ENCODE measurements at places on chromosomes 4 and X.
A peak's percentile ranks its signal among the peaks of the same experiment; 100 is the strongest.

- DNase-seq, result no peak
Measured at GRCh38 chr4:156676116-156676851, 295.3 kb downstream of the PDGFC start.

DNA sequence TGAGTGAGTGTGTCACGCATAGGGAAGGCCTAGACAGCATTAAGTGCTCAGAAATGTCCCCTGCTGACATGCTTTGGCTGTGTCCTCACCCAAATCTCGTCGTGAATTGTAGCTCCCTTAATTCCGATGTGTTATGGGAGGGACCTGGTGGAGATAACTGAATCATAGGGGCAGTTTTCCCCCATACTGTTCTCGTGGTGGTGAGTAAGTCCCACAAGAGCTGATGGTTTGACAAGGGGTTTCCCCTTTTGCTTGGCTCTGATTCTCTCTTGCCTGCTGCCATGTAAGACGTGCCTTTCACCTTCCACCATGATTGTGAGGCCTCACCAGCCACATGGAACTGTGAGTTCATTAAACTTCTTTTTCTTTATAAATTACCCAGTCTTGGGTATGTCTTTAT is 78.0 kb downstream of the NSUN7 start:
- DNase-seq, result no peak

DNA sequence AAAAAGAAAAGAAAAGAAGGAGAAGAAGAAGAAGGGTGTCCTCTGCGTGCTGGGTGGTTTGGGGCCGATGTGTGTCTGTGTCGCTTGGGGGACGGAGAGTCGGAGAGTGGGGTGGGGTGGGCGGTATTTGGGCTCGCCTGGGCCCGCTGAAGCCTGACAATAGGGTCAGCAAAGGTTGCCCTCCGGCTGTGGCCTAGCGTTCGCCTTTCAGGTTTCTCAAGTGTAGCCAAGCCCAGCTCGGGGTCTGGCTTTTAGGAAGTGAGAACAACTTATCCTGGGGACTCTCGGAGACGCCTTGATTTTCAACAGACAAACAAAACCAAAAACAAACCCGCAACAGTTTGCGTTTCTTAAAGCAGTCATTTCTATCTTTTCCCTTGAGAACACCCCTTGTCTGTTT is 4.1 kb upstream of the SOX3 start:
- DNase-seq, result no peak

- DNase-seq, result no peak
Measured at GRCh38 chr4:125951261-125951887, 636.6 kb downstream of the FAT4 start.

GRCh38 chr4:124874172-124874450 is 161.6 kb upstream of the ANKRD50 start:
- no peak for DNase-seq

DNA sequence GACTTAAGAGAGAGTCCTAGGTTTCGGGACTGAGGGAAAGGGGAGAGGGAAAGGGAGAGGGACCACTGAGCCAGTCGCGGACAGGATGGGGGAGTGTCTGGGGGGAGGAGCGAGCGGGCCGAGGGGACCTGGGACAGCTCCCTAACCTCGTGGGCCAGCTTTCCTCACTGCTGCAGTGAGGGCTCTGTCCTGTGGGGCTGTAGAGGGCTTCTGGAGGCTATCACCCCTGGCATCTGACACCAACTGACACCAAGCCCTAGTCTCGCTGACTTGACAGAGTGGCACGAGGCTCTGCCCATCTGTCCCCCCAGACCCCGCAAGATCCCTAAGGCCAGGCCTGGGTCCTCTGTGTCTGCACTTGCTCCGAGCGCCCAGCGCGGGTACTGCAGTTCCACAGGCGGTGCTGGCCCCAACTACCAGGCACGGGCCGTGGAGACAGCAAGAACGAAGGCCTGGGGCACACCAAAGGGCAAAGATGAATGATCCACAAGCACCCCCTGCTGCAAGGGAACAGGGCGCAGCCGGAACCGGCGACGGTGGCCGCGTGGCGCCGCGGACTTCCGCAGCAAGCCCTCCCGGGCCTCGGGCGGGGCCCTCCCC is 465 bp downstream of the HAUS7 start:
- DNase-seq, result peak; percentile 0

DNA sequence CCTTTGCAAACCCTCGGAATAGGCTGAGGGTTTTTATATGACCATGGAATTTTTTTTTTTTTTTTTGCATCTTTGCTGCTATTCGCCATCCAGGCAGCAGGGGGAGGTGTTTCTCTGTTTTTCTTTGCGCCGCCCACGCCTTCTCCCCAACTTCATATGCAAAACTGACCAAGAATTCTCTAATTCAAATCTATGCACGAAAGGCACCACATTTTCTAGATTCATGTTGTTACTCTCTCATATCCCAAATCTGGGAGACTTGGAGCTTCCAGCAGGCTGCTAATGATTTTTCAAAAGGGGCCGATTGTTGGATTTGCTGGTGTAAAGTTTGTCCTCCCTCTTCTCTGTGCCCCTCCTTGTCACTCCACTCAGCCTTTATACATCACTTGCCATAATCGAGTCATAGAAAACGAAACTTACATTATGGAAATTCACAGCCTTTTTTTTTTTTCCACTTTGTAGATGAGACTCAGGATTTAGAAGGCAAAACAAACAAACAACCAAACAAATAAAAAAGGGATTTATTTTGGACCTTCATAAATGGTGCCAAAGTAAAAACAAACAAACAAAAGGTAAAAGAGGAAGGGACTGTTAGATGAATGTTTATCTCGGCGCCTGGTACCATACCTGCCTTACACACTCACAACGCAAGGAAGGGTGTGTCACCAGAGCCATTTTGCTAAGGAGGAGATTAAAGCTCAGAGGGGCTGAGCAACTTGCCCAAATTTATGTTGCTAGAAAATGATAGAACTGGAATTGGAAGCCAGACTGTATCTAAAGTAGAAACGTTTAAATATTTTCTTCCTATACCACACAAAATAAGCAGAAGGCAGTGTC is 29.3 kb upstream of the BOD1L1 start:
- DNase-seq, result peak; percentile 33

GRCh38 chrX:76796311-76796710 is 368.8 kb downstream of the MAGEE1 start:
- DNase-seq, result no peak

- DNase-seq, result no peak
Measured at GRCh38 chr4:128358913-128359279, 71.3 kb upstream of the PGRMC2 start.

- DNase-seq, result no peak
Measured at GRCh38 chr4:187276736-187277408, 553.2 kb upstream of the FAT1 start.

DNA sequence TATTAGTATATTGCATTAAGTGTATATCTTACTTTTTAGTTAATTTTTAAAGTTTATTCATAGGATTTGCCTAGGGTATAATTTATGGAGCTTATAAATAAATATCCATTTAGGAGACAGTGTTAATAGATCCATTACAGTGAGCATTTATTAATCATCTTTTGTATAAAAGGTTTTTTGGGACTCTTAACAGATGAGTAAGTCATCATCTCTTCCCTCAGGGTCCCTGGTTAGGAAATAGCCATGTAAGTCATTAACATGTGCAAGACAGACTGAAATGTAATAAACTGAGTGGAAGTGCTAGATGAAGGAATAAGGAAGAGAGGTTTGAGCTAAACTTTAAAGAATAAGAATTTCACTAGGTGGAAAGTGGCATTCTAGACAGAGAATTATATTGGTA is 69.2 kb downstream of the PAQR3 start:
- no peak for DNase-seq

DNA sequence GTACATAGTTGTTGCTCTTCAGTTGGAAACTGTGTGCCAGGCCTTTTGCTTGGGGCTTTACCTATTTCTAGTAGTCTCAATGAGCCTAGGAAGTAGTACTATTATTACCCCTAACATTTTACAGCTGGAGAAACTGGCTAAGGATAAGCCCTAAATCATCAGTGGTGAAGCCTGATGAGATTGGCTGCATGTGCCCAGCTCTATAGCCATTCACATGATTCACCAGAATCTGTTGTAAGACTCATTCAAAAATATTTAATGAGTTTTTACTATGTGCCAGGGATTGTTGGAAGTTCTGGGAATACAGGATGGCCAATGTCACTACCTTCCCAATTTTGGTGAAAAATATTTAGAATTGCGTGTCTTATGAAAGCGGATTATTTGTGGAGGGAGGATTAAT is 2.8 kb downstream of the KIT start:
- no peak for DNase-seq

DNA sequence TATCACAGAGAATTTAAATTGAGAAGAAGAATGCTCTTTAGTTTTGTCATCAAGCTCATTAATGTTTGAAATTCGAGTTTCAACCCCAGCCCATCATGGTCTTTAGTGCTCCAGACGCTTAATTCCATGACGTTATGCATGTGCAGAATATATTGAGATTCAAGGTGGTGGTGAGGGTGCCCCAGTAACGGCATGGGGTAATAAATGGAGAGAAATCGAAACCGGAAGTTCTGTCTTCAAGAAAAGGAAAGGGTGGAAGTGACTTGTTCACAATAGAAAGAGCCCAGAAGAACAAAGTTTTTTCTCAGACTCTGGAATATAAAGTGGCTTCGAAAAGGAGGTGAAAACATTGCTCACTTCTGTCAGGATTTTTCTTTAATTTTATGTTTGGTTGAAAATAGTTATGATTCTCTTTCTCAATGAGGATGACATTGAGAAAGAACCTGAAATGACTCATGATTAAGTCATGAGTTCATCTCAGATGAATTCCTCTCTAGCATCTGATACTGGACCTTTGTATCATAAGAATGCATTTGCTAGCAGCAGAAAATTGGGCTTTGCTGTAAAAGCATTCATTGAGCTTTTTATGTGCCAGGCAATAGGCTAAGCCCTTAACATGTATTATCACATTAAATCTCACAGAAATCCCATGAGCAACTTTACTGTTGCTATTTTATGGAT is 779 bp upstream of the DDX60L start:
- peak; percentile 77 for DNase-seq

DNA sequence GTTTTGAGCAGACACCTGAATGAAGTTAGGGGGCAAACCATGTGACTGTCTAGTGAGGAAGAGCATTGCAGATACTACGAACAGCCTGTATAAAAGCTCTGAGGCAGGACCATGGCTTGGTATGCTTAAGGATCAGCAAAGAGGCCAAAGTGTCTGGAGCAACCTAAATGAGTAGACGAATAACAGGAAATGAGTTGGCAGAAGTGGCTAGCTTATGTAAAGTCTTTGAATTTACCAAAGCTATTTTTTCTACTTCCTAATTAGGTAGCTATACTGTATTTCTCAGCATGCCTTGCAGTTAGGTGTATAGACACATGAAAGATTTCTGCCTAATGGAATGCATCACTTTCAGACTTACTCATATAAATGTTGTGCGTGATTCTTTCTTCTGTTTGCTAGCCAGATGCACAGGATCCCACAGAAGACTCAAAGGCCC is 9.3 kb upstream of the GPRIN3 start:
- DNase-seq, result peak; percentile 91

- DNase-seq, result no peak
Measured at GRCh38 chr4:162959046-162959445, 207.6 kb downstream of the NAF1 start.

GRCh38 chr4:171599628-171600027 is 213.6 kb upstream of the GALNTL6 start:
- no peak for DNase-seq

- DNase-seq, result no peak
Measured at GRCh38 chr4:15469402-15470127, at the start of gene CC2D2A. TSS of gene CC2D2A (plus strand) at chr4:15469882. CDS start at chr4:15475933, 6,051 bp downstream.

GRCh38 chr4:73021634-73022033 is 47.9 kb downstream of the COX18 start:
- no peak for DNase-seq

- no peak for DNase-seq
Measured at GRCh38 chr4:23485801-23486200, 404.0 kb downstream of the PPARGC1A start.

GRCh38 chrX:108582151-108582550 is 142.5 kb downstream of the COL4A5 start:
- DNase-seq, result no peak

- no peak for DNase-seq
Measured at GRCh38 chrX:152313529-152314302, 137.4 kb downstream of the GABRA3 start.

DNA sequence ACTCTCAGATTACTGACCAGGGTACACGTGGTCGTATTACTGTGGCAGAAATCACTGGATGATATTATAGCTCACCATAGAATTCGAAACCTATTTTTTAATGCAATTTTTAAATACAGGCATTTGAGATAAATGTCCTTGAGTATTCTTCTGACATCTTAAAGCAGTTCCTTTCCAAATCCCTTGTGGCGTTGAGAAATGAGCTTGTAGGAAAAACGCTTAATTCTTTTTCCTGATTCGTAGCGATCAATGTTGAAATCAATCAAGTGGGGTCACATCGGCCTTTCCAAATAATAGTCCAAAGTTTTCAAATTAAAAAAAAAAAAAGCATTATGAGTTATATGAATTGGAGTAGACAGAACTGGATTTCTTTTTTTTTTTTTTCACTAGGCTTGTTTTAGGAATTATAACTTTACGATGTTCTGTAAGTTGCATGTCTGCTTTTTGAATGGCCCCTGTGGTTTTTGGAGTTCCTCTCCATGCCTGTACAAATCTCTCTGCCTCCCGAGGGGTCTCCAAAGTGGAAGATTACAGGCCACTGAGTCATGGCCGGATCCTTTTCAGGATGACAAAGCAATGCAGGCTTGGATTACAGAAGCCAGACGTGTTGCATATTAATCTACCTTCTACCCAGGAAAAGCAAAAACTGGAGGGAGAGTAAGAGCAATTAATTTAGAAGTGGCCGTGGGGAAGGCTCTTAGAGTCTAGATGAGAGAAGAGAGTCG is 226.1 kb downstream of the SHOX start:
- DNase-seq, result no peak

DNA sequence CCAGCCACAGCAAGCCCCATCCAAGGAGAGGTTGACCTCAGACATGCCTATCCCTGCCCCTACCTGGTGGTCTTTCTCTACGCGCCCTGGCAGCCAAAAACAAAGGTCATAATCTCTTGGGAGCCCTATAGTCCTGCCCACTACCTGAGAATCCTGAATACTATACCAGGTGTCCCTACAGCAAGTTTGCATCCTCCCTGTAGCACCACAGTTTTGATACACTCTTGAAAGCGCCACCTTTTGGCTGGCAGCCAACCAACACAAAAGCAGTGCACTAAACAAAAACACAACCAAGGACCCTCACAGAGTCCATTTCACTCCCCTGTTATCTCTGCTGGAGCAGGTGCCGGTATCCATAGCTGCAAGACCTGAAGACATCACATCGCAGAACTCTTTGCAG is 523.8 kb upstream of the CPEB2 start:
- no peak for DNase-seq

- DNase-seq, result no peak
Measured at GRCh38 chr4:104490096-104490769, 4.5 kb downstream of the CXXC4 start.

DNA sequence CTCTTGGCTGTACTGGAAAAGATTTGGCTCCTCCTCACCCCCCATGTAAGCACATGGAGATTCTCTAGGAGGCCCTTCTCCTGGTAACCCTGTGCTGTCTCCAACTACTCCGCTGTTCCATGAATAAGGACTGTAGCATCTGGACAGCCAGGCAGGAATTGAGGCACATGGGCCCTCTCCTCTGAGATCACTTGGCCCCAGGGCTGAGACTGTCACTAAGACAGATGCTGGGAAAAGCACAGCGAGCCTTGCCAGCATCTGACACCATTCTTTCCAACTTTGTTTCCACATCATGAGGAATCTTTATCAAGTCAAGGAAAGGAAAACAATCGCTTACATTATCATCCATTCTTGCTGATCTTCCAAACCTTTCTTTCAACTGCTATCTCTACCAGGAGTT is 222.6 kb upstream of the INTU start:
- no peak for DNase-seq

GRCh38 chr4:183838987-183839712 is 66.0 kb upstream of the STOX2 start:
- DNase-seq, result no peak

- DNase-seq, result no peak
Measured at GRCh38 chr4:145769450-145770037, 89.6 kb downstream of the C4orf51 start.
